ENCODE measurements at places on chromosomes 6 and 20.

DNA sequence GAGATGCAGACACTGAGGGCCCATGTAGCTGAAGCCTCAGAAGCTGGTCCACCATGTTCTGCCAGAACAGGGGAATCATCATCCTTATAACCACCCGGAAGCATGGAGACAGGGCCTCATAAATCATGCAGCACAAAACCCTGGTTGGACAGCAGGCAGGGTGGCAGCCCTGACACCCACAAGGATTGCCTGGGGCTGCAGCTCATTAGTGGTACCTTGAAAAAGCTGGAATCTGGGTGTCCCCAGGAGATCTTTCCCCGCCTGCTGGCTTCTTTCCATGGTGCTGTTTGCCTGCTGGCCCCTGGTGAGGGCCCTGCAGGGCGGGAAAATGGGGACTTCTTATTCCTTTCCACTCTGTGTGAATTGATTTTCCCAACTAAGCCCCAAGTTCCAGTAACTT, 50.6 kb upstream of the GGTLC1 start:
- DNase-seq, result no peak

DNA sequence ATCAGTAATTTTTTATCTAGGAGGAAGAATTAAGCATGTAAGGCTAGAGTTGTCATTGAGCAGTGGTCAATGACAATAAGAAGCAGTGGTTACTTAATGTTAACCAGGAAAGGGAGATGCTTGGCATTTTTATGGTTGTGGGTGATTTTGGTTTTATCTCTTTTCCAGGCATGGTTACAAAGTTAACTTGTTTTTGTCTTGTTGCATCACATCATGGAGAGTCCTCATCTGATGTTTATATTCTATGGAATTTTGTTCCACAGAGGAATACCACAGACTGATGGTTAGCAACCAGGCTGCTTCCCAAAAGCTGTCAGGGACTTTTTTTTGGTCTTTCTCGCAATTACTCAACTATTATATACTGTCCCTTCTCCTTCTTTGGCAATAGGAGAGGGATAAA, 32.7 kb downstream of the OPRM1 start:
- no peak for DNase-seq

DNA sequence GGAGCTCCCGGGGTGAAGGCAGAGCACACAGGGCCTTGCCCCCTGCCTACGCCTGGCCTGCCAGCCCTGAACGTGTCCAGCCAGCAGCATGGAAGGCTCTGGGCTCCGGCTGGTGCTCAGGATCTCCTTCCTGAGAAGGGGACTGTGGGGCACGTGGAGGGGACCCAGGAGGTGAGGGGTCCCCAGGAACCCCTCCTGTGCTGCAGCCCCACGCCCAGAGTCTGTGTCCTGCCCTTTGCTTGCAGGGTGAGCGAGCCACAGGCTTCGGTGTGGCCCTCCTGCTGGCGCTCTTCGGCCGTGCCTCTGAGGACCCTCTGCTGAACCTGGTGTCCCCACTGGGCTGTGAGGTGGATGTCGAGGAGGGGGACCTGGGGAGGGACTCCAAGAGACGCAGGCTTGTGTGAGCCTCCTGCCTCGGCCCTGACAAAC, 22.3 kb downstream of the NPEPL1 start:
- DNase-seq, result no peak

- no peak for DNase-seq
These were observed 4.2 kb downstream of the PCK1 start for GRCh38 chr20:57564951-57565642.

- no peak for DNase-seq
These were observed 99.0 kb upstream of the SOX4 start for GRCh38 chr6:21494505-21494904.

DNA sequence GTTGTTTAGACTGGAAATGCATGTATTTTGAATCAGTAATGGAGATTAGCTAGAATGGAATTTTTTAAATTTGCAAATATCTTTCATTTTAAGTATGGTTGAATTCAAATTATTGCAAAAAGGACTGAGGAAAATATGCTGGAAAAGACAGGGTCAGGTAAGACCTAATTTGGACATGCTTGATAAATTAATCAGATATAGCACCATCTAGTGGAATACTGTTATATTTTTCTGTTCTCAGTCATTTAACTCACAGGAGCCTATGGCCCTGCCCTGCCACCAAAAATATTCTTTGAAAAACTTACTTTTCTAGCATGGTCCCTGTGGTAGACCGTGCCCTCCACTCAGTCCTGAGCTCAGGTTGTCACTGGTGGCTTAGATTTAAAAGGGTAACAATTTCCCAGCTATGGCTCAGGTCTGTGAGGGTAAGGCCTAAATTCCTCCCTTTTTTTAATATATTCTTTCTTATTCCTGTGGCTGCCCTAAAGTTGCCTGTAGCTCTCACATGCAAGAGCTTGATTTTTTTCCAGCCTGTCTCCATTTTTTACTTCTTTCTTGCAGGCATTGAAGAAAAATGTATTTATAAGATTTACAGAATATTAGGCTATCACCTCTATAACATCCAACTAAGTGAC, 25.3 kb upstream of the KIAA1586 start:
- peak; percentile 71 for DNase-seq

DNA sequence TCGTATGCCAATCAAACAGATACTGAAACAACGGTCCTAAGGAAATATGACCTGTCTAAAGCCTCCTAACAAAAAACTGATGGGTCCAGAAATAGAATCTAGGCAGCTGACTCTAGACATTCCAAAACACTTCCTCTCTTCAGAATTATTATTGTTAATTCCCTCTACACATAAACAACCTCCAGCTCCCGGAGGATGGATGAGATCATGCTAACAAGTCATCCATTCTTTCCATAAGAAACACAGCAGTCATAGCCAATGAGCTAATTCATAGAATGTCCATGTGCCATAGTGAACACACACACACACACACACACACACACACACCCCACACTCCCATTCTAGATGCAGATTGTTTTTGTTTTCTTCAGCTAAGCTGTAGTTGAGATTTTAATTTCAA, 44.3 kb downstream of the HDGFL1 start:
- DNase-seq, result no peak

DNA sequence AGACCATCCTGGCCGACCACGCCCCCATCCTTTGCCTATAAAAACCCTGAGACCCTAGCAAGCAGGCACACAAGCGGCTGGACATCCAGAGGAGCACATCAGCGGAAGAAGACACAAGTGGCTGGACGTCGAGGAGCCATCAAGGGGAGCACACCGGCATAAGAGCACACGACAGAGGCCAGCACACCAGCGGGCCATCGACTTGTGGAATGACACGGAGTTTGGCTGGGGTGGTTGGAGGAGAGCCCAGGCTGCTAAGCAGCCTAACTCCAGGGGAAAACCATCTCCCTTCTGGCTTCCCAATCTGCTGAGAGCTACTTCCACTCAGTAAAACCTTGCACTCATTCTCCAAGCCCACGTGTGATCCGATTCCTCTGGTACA, 44.8 kb upstream of the BCLAF1 start:
- DNase-seq, result no peak

GRCh38 chr20:44412402-44413144, 57.1 kb downstream of the HNF4A start:
- no peak for DNase-seq

DNA sequence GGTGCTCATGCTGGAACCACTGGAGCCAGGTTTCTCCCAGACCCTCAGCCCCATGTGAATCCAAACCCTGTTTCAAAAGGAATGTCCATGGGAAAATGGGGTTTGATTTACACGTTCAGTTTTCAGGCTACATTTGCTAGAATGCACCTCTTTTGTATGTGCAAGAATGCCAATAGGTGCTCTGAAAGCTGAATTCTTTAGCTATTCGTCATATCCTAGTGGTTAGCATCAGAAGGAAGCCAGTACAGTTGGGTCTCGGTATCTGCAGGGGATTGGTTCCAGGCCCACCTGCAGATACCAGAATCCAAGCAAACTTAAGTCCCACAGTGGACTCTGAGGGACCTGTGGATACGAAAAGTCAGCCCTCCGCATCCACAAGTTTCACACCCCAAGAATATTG, 93.4 kb downstream of the UST start:
- no peak for DNase-seq

Measured in hematopoietic multipotent progenitor cell treated with erythropoietin and hydrocortisone succinate and interleukin-3 and kit ligand, for 8 days (in vitro differentiated cells).